ENCODE measurements at places on chromosomes 13 and 19.

DNA sequence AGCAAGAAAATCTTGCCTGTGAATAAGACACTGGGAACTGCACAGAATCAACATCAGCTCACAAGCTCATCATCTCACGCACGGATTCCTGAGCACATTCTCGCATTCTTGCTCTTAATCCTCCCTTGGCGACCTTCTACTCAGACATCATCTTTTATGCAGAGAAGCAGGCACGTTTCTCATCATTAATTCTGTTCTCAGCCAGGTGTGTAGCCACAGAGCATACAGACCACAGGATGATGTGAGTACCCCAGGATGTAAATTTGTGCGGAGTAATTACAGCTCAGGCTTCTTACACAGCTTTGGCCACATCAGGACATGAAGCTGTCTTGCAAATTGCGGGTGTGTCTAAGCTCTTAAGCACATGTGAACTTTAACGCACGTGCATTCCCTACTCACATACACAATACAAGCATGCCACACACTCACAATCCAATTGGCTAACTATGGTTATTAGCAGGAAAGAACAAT lies 36.5 kb upstream of the SACS start:
- no peak for DNase-seq

DNA sequence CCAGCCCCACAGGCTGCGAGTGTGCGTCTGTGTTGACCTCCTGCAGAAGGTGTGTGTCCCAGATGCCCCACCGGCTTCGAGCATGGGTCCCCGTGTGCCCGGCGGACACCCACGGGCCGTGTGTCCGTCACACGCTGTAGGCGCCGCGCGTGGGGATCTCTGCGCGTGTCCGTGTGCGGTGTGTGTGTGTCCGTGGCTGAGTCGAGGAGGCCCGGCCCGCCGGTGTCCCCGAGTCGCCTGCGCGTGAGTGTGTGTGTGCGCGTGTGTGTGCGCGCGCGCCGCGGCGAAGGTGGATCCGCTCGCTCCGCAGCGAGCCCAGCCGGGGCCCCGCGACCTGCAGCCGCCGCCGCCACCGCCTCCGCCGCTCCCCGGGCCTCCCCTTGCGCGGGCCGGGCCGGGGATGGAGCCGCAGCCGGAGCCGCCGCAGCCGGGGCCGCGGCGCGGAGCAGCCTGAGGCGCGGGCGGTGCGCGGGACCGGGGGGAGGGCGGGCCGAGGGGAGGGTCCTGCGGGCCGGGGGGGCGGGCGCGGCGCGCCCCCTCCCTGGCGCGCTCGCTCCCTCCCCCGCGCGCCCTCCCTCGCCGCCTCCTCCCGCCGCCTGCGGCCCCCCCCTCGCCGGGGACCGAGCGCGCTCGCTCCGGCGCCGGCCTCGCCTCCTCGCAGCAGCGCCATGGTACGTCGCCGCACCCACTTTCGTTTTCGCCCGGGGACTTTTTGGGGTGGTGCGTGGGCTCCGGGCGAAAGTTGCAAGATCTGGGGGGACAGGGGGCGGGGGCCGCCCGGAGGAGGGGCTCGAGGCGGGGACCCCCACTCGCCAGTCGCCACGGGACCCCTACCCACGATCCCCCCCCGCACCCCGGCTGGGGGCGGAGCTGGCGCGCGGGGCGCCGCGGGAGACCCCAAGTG lies 7.1 kb upstream of the NFIC start:
- DNase-seq, result peak; percentile 82

GRCh38 chr13:99811067-99811700 lies 160.4 kb downstream of the ZIC5 start:
- DNase-seq, result no peak

- no peak for DNase-seq
Observed at GRCh38 chr13:29567411-29567810, 28.1 kb downstream of the SLC7A1 start.

DNA sequence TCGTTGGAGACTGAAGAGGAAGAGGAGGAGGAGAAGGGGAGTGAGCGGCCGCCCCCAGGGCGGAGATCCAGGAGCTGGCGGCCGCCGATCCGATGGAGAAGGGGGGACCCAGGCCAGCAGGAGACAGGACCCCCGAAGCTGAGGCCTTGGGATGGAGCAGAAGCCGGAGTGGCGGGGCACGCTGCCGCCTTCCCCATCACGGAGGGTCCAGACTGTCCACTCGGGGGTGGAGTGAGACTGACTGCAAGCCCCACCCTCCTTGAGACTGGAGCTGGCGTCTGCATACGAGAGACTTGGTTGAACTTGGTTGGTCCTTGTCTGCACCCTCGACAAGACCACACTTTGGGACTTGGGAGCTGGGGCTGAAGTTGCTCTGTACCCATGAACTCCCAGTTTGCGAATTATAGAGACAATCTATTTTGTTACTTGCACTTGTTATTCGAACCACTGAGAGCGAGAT lies 1.8 kb downstream of the GADD45B start:
- DNase-seq, result no peak

DNA sequence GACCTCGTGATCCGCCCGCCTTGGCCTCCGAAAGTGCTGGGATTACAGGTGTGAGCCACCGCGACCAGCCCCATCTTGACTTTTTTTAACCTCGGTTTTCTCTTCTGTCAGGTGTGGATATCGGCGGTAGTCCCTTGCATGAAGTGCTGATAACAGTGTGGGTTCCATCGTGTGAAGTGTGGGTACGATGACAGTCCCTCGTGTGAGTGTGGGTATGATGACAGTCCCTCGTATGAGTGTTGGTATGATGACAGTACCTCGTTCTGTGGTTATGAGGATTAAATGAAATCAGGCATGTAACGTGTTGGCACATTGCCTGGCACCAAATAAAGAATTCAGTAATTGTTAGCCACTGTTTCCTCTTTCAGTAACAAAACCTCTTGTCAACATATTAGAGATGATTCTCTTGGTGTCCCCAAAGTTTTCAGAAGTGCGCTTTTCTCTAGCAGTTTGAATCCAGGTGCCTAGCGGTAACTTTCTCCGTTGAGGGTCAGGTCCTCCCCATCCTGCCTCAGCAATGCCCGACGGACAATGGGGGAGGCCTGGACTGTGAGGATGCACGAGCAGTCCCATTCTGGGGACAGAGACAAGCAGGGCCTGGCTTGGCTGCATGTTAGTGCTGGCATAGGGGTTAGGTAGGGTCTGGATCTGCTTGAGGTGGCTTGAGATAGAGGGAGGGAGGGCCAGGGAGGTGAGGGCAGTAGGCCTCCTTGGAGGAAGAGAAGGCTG lies 15.3 kb downstream of the GATAD2A start:
- no peak for DNase-seq

DNA sequence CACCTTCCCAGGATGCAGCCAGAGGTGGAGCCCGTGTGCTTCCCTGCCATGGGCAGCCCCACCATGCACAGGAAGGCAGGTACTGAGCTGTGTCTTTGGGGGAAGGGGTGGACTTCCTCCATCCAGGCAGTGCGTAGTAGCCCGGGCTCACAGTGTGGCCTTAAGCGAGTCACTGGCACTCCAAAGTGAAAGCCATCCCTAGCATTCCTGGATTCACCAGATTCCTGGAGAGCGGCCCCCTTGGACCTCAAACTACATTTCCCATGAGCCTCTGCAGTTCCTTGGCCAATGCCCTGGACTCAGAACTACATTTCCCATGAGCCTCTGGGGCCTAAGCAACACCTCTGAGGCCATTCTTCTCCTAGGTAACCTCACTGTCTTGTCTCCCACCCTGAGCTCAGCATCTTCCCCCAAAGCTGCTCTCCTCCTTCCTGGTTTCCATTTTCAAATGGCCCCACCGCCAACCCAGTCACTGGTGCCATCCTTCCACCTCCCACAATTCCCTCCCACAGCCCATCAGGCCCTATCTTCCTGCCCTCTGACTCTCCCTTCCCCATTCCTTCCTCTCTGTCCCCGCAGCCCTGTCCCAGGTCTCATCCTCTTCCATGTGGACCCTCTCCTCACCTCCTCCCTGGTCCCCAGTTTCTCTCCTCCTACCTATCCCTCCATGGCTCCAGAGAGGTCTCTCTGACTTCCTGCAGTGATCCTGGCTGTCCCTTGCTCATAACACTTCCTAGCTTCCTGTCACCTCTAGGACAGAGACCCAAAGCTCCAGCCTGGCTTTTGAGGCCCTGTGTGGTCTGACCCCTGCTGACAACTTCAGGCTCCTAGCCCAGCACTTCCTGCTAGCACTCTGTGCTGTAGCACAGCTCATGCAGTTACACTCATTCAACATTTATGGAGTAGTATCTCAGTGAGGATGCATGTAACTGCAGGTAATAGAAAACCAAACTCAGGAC lies at the start of gene C19orf81:
Gene C19orf81, plus strand, starts transcription at position 13 of the 959 bp plus-strand sequence. Its CDS starts 0 bp downstream, at position 13.
- no peak for DNase-seq

DNA sequence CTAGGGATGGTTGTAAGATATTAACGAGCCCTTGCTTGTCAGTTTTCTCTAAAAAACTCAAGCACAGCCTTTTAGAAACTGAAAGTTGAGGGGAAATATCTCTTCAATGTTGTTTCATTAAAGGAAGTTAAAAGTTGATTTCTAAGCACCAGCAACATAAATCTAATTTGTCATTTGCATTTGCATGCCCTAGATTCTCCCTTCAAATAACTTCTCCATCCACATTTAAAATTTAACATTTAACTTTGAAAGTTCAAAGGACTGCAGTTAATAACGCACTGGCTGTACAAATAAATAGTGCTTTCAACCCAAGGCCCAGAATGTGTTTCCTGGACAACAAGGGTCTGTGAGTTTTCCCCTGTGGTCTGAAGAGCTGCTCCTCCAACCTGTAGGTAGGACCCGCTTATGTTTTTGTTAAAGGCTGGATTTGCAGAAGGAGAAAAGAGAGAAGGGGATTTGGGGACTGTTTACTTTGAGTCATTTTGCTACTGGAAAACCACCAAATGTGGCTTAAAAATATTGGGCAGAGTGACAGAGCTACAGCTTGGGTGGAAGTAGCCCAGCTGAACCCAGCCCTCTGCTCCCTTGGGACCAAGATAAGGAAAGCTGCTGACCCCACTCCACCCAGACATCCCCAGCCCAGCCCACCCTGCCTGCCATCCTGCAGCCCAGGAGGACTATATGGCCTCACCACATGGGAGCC lies 39.8 kb downstream of the TNFRSF19 start:
- no peak for DNase-seq

- no peak for DNase-seq
Observed at GRCh38 chr13:110580800-110581199, 19.3 kb upstream of the RAB20 start.

DNA sequence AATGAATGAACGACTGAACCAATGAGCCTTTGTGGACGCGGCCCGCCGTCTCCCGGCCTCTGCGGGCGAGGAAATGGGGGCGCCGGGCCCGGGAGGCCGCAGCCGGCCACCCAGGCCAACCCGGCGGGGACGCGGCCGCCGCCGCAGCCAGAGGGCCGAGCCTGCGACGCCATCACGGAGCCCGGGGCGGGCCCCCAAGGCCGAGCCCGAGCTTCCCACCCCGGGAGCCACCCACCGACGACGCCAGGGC lies 216 bp downstream of the SUGP2 start:
- no peak for DNase-seq

DNA sequence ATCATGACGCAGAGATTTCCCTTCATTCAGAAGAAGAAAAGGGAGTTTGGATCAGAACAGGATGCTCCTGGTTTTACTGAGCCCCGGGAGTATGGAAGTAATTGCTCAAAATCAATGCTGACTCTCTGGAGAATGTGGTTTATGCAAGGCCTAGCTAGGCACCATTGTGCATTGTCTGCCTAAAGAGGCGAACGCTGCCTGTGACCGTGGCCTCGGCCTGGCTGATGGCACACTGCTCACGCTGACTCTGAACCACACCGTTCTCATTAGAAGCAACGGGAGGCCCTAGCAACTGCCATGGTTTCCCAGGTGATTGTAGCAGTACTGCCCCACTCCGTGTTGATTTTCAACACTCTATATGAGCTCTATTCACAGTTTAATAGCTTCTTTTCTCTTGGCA lies 41.7 kb upstream of the UBL3 start:
- DNase-seq, result no peak

GRCh38 chr13:86438034-86438433 lies 638.8 kb upstream of the SLITRK6 start:
- DNase-seq, result no peak

DNA sequence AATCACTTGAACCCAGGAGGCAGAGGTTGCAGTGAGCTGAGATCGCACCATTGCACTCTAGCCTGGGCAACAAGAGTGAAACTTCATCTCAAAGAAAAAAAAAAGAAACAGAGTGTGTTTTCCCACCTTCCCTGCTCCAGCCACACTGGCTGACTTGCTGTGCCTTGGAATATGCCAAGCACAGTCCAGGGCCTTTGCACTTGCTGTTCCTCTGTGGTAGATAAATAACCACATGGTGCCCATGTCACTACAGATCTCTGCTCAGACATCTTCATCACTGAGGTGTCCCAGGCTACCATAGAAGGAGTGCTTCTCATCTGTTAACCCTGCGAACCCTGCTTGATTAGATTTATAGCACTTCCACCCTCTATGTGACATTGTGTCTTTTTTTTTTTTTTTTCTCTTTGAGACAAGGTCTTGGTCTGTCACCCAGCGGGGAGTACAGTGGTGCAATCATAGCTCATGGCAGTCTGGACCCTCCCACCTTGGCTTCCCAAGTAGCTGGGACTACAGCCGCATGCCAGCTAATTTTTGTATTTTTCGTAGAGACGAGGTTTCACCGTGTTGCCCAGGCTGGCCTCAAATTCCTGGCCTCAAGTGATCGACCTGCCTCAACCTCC lies 10.4 kb downstream of the SMARCA4 start:
- no peak for DNase-seq

DNA sequence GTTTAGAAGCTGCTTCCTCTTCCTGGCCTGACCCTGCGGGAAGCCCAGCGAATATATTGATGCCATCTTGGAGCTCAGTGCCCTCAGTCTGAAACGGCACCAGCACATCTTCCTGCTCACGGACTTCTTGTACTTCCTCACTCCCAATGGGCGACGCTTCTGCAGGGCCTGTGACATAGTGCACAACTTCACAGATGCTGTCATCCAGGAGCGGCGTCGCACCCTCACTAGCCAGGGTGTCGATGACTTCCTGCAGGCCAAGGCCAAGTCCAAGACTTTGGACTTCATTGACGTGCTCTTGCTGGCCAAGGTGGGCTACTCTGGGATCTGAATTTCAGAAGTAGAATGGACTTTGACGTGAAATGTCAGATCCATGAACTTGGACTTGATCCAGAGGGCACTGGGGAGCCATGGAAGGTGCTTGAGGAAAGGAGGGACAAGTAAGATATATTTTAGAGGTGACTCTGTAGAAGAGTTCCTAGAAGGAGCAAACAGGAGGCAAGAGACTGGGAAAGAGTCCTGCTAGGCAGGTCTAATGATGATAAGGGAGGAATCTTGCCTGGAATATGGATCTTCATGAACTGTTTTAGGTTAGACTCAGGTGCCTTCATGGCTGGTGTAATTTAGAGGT lies 38.4 kb upstream of the CYP4F8 start:
- no peak for DNase-seq

DNA sequence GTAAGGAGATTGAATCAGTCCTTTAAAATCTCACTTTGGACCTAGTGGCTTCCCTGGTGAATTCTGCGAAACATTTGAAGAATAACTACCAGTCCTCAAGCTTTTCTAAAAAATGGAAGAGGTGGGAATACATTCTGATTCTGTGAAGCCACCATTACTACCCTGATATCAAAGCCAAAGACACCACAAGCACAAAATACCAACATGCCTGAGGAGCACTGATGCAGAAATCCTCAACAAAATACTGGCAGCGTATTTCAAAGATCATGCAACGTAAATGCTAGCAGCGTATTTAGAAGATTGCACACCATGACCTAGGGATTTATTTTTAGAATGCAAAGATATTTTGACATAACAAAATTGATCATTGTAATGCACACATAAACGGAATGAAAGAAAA lies 14.4 kb downstream of the ATP4B start:
- no peak for DNase-seq

Data from adrenal gland (tissue), 19 donors.